Omental fat pad (tissue), 4 donors: ENCODE measurements at places on chromosomes 1 and 21.

DNA sequence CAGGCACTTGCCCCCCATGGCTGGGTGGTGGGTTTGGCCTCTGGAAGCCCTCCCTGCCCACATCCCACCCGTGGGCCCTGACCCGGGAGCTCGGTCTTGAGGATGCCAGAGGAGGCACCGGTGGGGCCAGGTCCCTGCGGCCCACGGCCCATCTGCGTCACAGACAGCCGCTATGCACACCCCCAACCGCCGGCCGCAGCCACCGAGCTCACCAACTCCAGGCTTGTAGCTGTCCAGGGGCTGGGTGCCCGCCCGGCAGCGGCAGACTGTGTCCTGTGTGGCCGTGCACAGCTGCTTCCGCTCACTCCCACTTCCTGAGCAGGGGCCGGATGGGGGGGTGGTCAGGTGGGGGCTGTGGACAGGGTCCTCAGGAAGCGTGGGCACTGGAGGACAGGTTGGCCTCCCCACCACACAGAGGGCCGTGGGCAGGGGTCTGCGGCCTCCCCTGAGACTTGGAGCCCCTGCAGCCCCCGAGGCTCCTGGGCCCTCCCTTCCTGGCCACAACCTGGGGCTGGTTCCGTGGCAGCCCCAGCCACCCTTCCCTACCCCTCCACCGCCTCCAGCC lies 1.1 kb downstream of the TNFRSF4 start:
- no peak for DNase-seq

DNA sequence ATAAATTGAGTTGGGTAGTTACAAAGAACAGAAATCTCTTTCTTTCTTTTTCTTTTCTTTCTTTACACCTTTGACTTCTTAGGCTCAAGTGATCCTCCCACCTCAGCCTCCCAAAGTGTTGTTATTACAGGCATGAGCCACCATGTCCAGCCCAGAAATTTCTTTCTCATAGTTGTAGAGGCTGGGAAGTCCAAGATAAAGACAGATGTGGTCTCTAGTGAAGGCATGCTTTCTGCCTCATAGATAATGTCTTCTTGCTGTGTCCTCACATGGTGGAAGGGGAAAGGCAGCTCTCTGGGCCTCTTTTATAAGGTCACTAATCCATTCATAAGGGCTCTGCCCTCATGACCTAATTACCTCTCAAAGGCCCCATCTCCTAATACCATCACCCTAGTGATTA lies 64.0 kb upstream of the DNAJC6 start:
- DNase-seq: no peak

DNA sequence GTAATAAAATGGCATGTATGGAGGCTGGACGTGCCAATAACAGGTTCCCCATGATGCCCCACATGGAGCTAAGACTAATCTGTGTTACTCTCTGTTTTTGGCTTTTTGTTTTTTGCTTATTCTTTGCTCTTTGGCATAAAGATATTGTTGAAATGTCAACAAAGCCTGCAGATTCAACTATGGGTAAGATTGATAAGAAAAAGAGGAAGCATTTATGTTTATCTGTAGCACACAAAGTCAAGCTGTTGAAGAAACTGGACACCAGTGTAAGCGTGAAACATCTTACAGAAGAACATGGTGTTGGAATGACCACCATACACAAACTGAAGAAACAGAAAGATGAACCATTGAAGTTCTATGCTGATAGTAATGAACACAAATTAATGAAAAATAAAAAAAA lies 402.7 kb downstream of the LTN1 start:
- no peak for DNase-seq

DNA sequence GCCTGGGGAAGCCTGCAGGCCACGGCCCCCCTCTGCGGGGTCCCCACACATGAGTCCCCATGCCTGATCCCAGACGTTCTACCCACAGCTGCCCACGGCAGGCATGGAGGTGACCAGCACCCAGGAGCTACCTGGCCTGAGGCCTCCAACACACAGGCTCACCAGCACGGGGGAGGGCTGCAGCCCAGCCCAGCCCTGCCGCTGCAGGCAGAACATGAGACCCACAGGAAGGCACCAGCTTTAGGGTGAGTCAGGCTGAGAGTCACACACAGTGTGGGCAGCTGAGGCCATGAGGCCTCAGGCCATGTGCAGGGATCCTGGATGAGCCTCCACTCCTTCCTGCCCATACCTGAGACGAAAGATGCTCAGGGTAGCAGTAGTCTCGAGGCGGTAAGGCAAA lies 121.1 kb downstream of the PSMG1 start:
- DNase-seq: no peak

DNA sequence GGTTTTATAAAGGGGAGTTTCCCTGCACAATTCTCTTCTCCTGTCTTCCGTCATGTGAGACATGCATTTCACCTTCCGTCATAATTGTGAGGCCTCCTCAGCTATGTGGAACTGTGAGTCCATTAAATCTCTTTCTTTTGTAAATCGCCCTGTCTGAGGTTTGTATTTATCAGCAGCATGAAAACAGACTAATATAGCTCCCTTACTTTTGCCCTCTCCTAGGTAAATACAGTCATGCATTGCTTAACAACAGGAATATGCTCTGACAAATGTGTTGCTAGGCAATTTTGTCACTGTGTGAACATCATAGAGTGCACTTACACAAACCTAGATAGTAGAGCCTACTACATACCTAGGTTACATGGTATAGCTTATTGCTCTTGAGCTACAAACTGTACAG lies 616.8 kb downstream of the RWDD3 start:
- no peak for DNase-seq

DNA sequence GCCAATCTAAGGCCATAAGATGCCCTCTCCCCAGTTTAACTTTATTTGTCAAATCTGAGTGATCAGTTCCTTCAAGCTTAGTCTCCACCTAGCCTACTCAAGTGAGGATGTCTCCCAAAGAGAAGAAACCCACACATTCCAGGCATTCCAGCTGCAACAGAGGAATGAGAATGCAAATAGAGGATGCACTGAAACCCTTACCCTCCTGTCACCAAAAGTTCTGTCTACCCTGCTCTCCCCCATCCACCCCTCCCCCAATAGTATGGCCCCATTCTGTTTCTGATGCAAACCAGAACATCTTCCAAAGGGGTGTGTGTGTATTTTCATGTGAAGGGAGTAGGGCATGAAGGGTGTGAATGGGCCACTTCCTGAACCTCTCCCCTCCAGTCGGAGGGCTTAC lies 3.0 kb downstream of the DUSP23 start:
- DNase-seq: no peak

- DNase-seq: no peak
These were observed 1.2 kb downstream of the KRTAP10-5 start for GRCh38 chr21:44579056-44579832.

GRCh38 chr1:203663294-203663693 lies 36.7 kb downstream of the ATP2B4 start:
- DNase-seq: no peak

- DNase-seq: no peak
These were observed 5.0 kb upstream of the SRSF4 start for GRCh38 chr1:29186707-29187106.

DNA sequence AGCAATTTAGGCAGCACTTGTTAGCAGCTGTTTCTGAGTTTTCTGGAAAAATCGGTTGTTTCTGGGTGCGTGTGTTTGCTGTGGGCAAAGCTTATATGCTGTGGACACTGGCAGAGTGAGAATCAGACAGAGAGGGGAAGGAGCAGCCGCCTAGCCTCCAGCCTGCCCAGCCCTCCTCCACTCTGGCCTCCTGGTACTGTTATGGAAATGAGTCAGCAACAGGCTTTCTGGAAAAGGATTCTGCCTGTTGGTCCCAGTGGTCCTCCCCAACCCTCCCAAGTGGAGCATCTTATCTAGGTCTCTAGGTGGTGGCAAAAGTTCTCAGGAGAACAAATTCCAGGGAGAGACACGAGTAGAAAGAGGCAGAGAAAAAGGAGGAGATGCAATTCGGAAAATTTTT lies 42.2 kb upstream of the GOLT1A start:
- no peak for DNase-seq

GRCh38 chr1:40630488-40631223 lies 34.8 kb downstream of the RIMS3 start:
- DNase-seq: no peak

DNA sequence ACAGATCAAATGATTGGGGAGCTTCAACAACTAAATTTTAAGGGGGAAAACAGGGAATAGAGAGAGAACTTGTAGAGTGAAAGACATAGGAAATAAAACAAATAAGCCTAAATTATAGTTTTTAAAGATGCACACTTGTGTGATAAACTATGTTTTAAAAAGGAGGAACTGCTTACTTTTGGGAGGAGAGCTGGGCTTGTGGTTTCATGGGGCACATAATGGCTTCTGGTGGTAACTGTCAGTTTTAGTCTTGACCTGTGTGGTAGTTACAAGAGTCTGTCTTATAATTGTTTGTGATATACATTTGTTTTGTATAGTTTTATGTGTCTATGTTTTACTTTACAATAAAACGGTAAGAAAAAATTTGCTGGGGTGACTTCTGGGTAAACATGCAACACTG lies 165.3 kb downstream of the COL24A1 start:
- no peak for DNase-seq
